AG08396 (cell line): ENCODE measurements at places on chromosomes 7 and 10.

DNA sequence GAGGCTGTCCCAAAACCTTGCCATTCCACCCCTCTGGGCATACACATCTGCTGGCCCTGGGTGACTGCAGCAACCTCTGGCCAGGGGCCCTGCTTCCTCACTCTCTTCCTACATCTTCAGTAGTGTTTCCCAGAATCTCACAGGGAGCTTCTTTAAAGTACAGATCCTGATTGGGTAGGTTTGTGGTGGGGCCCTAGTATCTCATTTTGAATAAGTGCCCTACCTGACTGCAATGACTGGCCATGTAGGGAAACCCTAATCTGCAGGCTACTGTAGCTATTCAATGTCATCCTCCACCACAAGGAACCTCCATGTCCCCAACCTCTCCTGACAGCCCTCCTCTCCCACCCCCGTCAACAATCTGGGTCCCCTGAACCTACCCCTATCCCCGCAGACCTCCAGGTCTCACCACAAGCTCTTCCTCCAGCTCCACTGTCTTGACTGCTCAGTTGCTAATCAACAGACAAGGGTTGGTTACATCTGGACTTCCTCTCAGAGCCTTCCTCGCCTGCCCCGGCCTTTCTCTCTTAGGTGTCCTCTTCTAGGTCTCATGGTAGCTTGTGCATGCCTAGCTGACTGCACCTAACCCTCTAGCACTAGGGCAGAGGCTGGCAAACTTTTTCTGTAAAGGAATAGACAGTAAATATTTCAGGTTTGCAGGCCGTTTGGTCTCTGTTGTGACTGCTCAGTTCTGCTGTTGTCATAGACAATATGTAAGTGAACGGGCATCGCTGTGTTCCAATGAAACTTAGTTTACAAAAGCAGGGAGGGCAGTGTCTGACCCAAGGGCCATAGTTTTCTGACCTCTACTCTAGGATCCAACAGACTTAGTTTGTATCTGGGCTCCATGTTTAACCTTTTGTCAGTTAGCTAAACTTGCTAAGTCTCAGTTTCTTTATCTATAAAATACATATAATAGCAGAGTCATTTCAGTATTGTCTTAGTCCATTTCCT lies 121.1 kb downstream of the AOAH start:
- no peak for DNase-seq

DNA sequence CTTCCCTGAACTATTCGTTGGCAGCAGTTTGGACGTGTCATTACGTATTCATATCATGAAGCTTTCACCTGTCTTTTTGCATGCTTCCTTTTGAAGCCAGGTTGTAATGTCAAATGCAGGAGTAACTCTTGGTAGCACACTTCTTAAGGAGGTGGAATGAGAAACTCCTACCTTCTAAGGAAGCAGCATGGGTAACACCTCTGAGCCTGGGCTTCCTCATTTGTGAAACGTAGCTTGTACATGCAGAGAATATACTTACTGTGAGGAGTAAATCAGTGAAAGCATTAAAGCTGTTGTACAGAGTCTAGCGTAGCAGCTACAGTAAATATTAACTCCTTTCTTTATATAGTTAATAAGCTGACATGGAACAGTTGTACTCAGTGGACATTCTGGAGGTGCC lies 21.1 kb downstream of the CUL1 start:
- DNase-seq, result no peak

DNA sequence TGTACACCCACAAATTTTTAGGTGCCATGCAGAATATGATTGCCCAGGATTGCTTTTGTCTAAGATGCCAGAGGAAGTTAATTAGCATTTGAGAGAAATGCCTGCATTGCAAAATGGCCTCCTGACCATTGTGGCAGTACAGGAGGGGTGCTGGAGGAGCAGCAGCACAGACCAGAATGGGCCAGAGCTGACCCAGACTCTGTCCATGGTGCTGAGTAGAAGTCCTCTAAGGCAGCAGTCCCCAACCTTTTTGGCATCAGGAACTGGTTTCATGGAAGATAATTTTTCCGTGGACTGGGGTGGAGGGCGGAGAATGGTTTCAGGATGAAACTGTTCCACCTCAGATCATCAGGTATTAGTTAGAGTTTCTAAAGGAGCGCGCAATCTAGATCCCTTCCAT lies 217.8 kb upstream of the AGK start:
- DNase-seq, result peak; percentile 29

DNA sequence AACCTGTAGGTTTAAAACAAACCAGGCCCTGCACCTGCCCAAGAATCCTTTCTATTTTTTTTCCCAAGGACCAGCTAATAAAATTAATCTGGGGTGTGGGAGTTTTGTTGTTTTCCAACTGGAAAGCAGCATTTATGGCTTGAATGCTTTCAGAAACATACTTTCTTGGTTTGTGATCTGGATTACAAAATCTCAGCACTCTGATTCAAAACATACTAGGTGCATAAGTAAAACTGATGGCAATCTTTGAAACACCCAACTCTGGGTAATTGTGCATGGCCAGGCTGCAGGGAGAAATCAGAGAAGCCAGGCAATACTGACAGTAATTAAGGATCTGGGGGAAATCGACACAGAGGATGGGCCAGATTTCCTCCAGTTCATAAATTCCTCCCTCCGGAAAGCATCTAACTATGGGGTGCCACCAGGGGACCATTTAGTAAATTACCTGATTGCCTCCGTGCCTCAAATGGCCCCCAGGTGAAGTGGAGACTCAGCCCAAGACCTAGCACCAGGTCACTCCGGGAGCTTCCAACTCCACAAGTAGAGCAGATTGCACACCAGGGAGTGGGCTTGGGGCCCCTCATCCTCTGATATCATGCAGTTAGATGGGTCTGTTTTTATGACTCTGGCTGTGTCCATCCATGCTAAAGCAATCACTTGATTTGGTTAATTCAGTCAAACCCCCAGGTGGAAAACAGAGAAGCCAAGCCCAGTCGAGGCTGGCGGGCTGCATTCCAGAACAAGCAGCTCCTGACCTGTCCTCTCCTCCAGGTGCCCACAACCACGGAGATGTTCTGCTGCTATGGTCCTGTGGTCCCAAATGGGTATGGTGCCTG lies 15.2 kb upstream of the C10orf53 start:
- DNase-seq, result no peak

DNA sequence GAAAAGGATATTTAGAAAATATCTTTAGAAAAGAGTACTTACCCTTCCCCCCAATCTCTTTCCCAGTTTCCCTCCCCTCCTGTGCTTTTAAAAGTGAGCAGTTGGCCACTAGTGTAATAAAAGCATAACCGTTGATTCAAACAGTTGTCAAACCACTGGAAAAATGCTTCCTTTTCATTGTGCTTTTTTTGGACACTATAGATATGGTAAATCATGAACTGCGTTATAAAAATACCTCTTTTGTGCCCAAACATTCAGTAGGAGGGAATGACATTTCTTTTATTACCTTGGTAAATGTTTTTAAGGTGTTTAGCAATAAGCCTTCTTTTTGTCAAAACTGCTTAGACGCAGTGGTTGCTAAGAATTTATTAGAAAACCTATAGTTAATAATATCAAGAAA lies 232.4 kb downstream of the SLC25A13 start:
- no peak for DNase-seq

GRCh38 chr10:120643351-120643750 lies 186.3 kb downstream of the PLPP4 start:
- no peak for DNase-seq
